ENCODE measurements at places on chromosomes 6 and 20.

DNA sequence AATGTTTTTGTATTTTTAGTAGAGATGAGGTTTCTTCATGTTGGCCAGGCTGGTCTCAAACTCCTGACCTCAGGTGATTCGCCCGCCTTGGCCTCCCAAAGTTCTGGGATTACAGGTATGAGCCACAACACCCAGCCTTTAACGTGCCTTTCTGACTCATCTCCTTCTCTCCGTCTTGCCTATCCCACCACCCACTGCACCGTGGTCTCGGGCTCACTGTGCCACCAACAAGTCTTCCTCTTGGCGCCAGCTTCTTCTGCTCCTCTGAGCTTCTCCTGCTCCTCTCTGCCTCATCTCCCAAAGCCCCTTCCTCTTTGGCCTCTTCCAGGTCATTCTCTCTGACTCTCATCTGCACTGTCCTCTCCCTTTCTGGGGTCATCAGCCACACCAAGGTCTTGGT lies 41.0 kb downstream of the TMEM242 start:
- H3K27me3 ChIP-seq: no peaks in the 10 kb centered on the region
- no peaks in the 10 kb centered on the region for H3K36me3 ChIP-seq
- no peak overlapping the region for H3K27ac ChIP-seq
- H3K4me3 ChIP-seq: no peak overlapping the region

DNA sequence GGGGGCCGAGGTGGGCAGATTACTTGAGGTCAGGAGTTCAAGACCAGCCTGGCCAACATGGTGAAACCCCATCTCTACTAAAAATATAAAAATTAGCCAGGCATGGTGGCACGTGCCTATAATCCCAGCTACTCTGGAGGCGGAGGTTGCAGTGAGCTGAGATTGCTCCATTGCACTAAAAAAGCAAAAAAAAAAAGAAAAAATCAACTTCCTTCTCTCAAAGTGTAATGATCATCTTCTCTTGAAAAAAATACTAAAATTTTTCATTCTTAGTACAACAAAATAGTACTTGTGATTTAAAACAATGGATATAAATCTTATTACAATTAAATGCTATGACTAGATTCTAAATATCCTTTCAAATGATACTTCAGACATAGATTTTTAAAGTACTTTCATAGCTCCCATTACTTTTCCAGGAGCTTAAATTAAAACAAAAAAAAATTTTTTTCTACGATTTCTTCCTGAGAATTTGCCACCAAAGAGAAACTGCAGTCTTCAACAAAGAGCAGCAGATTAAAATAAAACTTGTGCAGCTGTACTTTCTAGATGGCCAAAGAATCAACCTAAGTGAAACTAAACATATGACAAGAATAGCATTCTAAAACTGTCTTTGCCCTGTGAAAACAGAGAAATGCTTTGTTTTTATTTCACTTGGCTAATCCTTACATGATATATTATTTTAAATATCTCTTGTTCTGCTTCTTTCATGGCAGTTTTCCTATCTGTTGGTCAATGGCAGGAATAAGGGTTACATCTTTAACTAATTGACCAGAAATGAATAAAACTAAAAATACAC lies 75.2 kb downstream of the MAP3K5 start:
- H3K27ac ChIP-seq: no peak overlapping the region
- H3K36me3 ChIP-seq: no peaks in the 10 kb centered on the region
- no peaks in the 10 kb centered on the region for H3K27me3 ChIP-seq
- DNase-seq: no peak
- H3K4me1 ChIP-seq: peaks cover 15% of the 10 kb centered on the region

DNA sequence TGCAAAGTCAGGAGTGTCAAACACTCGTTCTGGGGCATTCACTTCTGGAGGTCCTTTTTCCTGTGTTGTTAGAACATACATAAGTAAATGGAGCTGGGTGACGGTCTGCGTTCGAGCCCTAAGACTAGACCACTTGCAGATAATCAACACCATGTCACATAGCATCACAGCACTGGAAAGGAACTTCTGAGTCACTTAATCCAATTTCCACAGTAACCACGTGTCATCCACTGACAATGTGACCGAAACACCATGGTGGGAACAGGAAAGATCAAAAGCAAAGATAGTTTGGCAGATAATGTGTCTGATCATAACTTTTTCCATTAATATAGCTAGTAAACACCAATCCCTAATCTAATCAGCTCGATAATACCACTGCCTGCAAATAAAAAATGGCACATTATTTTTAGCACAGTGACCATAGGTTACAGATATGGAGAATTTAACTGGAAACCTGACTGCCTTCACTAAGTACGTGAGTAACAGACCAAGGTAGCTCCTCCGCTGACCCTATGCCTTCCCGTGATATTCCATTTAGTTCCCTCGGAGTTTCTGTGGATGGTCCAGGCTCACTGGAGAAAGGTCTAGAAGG lies 34.8 kb downstream of the WRNIP1 start:
- no peaks in the 10 kb centered on the region for H3K36me3 ChIP-seq
- H3K27ac ChIP-seq: no peak overlapping the region
- H3K4me1 ChIP-seq: peaks cover 12% of the 10 kb centered on the region
- no peaks in the 10 kb centered on the region for H3K27me3 ChIP-seq

DNA sequence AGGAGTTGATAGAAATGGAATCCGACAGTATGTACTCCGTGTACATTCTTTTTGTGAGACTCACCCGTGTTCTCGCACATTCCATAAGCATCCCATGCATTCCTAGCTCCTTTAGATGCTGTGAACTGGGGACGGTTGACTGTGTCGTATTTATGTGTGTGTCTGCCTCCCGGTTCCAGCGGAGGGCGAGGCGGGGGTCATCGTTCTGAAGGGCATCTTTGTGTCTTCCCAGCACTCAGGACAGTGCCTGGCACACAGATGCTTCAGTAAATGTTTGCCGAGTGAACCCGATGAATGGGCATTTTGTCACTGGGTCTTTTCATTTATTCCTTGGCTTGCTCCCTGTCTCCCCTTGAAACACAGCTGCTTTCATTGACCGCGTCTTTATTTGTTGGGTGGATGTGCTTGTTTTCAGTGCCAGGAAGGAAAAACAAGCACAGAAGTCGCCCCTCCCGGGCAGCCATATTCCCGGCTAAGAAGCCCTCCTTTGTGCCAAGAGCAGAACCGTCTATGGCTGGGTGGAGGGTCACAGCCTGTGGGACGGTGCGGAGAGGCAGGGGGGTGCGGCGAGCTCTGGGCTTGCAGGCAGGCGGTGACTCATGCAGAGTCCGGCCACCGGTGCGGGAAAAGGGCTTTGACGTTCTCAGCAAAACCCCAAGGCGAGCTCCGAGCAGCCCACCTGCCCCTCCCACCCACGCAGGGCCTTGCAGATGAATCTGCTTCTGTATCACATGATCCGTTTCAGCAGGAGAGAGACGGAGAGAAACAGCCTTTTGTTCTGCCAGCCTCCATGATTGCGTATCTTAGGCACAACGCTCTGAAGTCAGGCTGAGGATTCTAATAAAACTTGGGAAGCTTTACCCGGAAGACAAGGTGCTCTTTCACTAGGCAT lies 11.2 kb upstream of the PSMG4 start:
- peak overlapping the region; percentile 24 for H3K4me3 ChIP-seq
- no peaks in the 10 kb centered on the region for H3K36me3 ChIP-seq
- no peak for DNase-seq
- peaks cover 26% of the 10 kb centered on the region for H3K27me3 ChIP-seq
- peaks cover 8% of the 10 kb centered on the region for H3K4me1 ChIP-seq
- no peak overlapping the region for H3K27ac ChIP-seq

DNA sequence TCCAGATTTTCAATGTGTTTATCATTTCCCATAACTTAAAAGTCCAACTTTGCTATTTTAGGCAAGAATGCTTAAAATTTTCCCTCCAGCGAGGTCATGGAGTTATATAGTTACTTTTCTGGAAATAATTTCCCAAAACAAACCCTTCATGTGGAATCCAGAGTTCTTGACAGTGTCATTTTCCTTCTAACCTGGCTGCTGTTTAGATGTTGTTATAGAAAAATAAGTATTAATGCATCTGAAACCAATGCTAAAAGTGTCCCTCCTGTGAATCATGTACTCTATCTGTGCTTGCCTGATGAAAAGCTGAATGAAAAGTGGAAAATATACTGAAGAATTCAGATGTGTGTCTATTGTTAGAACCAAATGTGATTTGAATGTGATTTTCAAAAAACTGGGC lies 245.3 kb upstream of the HSF2 start:
- DNase-seq: no peak
- no peak overlapping the region for H3K4me3 ChIP-seq
- H3K27ac ChIP-seq: no peak overlapping the region
- no peaks in the 10 kb centered on the region for H3K4me1 ChIP-seq
- H3K27me3 ChIP-seq: no peaks in the 10 kb centered on the region
